ENCODE measurements at places on chromosomes 5 and 9. TPM values are rescaled to one million over a fixed set of nuclear protein-coding genes. Genes with fewer than 3 reads are reported as not detected.

ACSL6 gene
- 0.14 TPM for total RNA-seq

CRB2 gene
- not detected for total RNA-seq

PIP5K1B gene
- total RNA-seq: 1.9 TPM

GRAMD2B gene
- 25.3 TPM for total RNA-seq

SLC12A2 gene
- 30.3 TPM for total RNA-seq

SPINK9 gene
- total RNA-seq: not detected

All from nasal cavity respiratory epithelium epithelial cell of viscerocranial mucosa (primary cell).